ENCODE measurements at places on chromosomes 2 and 18.

GRCh38 chr2:9640403-9641104, 9.8 kb upstream of the YWHAQ start:
- DNase-seq: no peak

DNA sequence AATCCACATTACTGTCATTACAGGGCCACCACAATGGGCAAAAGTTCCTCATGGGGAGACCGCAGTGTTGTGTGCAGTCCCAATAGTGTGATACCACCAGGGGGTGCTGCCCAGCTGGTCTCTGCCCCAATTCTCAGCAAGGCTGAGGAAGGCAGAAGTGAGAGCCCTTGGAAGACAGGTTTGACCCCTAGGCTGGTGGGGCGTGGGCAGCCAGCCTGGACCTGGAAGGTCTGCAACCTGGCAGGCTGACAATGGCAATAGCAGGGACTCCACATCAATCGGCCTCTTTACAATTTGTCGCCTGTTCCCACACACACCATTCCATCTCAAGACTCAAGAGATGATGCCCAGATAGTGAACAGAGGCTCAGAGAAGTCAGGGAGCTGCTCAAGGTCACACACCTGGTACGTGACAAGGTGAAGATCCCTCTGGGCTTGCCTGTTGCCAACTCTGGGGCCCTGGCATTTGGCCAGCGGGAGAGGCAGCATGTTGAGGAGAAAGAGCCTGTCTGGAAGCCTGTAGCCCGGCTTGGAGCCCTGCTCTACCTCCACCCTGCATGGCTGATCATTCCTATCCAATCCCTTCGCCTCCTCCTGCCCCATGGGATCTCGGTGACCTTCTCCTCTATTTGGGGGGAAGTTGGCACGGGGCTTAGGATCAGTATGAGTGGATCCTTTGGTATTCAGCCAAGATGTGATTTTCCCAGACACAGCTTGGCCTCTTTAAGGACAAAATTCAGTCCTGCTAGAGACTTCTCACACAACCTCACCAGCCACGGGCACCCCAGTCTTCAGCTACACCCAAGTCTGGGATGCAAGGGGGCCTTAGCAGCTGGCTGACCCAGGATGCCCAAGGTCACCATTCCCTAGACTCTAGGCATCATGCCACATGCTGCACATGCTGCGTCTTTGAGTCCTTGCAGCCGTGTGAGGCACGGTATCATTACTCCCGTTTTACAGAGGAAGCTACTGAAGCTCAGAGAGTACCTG, 2.9 kb upstream of the ATOH8 start:
- peak; percentile 73 for DNase-seq

DNA sequence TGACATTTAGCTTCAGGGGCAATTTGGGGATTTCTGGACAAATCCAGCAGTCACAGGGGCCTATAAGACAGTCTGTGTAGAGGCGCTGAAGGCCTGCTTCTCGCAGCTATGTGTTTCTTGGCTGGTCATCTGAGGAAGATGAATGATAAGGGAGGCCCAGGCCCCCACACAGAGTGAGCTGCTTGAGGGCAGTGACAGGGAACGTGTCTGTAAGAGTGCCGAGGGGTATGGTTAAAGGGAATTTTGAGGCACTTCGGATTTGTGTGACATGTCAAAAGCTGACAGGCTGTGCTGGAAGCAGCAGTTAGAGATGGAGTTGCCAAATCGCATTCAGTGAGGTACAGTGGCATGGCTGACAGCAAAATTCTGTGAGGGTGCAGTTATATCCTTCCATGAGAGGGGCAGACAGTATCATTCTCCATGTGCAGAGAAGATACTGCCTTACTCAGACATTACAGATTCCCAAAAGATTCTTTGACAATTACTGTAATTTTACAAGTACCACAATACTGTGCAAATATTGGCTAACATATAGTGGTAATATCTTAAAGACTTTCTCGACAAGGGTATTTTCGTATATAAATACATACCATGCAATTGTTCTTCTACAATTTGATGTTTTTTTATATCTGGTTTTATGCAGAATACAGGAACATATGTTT, 74.0 kb downstream of the CERS6 start:
- no peak for DNase-seq

DNA sequence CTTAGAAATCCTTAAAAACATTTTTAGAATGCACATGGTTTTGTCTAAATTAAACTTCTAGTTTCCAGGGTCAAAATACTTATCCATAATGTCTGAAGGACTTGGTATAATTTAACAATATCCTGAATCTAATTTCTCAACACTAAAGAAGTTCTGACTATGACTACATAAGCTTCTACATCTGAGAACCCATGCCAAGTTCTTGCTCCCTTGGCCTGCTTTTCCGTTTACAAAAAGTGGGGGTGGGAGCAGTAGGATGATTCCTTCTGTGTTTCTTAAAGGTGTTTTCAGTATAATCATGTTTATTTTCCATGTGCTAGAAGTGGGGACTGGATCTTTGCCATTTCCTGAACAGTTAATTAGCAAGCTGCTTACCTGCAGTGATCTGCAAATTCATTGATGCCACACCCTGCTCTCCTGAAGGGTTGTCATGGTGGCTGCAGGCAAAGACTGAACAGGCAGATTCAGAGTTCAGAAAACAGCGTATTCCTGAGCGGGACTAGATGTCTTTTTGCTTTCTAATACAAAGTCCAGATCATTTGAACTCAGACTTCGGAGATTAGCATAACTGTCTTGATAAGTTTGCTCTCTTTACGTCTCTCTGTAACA, 36.2 kb downstream of the ADNP2 start:
- DNase-seq: no peak

DNA sequence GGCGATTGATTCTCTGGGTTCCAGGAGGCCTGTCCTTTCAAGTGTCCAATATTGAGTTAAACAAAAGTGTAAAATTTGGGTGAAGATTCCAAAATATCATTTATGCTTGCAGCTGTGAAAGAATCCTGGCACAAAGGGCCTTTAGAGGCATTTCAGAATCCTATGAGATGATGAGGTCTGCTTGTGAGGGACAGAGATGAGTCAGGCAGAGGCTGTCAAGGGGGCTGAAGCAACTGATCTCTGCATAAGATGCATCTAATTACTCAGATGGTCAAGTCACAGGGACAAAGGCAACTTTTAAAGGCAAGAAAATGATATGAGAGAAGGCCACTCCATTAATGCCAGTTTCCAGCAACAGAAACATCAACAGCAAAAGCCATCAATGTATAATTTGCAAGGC, 78.8 kb downstream of the FHOD3 start:
- no peak for DNase-seq

DNA sequence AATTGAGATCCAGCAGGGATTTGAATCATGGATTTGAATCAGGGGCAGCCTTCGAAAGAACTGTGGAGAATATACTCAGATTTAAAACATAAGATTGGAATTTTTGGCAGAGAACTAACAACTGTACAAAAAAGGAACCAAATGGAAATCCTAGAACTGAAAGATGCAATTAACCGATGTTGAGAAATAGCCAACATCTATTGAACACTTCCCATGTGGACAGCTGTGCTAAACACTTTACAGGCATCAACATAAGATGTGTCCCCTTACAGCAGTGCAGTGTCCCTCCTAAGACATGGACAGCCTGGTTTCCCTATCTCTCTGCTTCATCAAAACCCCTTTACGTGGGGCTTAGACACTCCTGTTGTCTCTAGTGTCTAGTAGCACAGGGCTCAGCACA, 3.7 kb upstream of the IL1RN start:
- no peak for DNase-seq

DNA sequence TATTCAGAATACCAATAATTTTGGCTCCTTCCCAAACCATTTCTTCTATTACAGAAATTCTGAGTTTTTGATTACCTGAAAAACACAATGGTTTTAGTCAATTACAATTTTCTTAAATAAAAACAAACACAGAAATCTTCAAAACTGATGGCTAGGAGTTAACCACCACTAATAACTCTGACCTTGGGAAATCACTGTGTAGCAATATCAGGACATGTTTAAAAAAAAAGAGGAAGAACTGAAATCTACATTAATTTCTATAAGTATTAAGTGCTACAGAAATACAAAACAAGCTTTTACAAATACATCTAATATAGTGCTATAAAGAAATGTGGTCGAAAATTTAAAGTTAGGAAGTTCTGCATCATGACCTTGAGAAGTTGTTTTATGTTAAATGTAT, 14.9 kb downstream of the L3MBTL4 start:
- DNase-seq: no peak

DNA sequence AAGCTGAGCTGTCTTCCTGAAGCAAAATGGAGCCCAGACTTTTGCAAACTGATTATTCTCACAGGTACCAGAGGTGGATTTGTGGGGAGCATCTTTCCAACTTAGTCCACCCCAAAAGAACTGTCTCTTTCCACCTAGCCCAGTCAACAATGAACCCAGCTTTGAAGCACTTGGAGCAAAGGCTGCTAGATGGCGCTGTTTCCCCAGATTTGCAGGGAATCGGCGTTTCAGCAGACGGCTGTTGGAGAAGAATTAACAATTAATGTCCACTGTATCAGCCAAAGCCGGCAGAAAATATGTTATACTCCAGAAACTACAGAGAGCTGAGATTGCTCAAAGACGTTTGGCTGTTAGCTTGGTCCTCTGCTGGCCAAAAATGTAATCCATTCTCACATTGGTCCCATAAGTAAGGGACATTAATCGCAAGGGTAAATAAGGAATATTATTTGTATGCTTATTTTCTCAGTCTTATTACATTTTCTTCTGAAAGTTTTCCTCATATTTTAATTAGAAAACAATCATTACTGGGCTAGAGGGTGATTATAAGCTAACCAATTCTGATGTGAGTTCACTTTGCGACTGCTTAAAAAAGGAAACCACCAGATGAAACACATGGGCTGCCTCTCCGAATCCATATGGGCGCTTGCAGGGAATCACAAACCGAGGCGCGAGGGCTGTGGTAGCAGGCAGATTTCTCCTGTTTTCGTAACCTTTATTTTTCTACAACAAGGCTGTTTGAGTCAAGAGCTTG, 423.8 kb upstream of the MEX3C start:
- DNase-seq: peak; percentile 61

DNA sequence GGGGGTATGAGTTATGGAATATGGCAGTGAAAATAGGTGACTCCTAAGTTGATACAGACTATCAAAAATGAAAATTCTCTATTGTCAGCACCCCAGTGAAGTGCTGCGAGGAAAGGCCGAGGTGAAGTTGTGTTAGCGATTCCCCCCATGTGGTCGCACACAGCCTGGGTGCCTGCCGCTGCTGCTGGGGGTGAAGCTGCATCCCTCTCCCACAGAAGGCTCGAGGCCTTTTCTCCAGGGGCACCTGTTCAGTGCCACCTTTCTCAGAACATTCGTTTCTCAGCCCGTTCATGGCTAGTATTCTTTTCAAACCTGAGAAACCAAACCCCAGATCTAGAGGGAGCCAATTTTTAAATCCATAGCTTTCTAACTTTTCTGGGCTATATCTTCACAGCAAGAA, 23.8 kb downstream of the HK2 start:
- DNase-seq: no peak

GRCh38 chr2:147364597-147364996, 480.2 kb upstream of the ACVR2A start:
- DNase-seq: no peak

GRCh38 chr18:50832754-50833153, 12.9 kb upstream of the MRO start:
- no peak for DNase-seq

DNA sequence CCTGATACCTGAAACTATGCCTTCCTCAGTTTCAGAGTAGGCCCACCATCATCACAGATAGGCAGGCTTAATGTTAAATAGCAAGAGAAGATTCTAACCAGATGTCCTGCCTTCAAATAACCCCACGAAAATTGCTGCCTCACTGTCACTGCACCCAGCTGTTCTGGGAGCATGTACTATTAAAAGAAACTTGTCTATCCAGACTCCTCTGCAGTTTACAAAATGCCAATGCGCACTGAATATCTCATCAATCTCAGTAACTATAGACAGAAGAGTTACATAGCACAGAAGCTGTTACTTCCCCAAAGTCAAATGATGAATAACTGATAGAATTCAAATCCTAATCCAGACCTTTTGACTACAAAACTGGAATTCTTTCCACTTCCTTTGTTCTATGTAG, 43.9 kb downstream of the WDR75 start:
- no peak for DNase-seq

Measured in activated CD4-positive, alpha-beta T cell treated with anti-CD3 and anti-CD28 coated beads for 48 hours (primary cell).